ENCODE measurements at places on chromosomes 2 and 18.

GRCh38 chr2:240469239-240469636 is 33.8 kb downstream of the GPC1 start:
- no peak for DNase-seq

- no peak for DNase-seq
Measured at GRCh38 chr2:106353676-106354075, 114.5 kb downstream of the RGPD3 start.

DNA sequence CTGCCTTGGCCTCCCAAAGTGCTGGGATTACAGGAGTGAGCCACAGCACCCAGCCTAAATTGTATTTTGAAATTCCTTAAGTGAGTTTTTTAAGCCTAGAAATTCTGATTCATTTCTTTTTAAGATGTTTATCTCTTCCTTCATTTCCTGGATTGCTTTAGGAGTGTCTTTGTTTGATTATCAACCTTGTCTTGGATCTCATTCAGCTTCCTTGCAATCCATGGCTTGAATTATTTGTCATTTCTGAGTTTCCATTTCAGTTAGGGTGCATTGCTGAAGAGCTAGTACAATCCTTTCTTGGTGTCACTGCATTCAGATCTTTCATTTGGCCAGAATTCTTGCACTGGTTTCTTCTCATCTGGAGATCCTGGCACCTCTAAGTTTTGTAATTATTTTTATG is 606.4 kb upstream of the ZNF804A start:
- DNase-seq, result no peak

DNA sequence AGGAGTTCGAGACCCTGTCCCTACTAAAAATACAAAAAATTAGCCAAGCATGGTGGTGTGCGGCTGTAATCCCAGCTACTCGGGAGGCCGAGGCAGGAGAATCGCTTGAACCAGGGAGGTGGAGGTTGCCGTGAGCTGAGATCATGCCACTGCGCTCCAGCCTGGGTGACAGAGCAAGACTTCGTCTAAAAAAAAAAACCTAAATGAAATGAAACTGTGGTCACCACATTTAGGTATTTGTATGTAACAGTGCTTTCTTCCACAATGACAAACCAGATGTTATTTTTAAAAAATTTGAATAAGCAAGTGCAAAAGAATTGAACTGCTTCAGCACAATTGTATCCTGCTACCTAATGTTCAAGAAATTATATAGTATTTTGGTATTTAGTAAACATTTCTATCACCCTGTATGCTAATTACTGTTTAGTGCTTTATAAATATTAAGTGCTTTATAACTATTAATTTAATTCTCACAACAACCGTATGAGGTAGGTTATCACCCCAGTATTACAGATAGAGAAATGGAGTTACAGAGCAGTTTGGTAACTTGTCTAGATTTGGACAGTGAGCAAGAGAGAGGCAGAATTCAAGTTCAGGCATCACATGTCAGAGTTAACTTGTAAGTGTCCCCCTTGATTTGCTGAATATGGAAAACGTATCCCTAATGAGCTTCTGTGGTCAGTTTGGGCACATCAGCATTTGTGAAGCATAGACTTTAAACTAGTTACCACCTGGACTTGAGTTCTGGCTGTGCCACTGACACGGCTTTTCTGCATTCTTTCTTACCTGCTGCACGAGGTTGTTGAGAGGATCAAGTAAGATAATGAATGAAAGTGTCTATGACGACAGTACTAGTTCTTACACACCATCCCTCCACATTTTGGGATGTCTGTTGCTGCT is 14.4 kb downstream of the PHLPP1 start:
- no peak for DNase-seq

DNA sequence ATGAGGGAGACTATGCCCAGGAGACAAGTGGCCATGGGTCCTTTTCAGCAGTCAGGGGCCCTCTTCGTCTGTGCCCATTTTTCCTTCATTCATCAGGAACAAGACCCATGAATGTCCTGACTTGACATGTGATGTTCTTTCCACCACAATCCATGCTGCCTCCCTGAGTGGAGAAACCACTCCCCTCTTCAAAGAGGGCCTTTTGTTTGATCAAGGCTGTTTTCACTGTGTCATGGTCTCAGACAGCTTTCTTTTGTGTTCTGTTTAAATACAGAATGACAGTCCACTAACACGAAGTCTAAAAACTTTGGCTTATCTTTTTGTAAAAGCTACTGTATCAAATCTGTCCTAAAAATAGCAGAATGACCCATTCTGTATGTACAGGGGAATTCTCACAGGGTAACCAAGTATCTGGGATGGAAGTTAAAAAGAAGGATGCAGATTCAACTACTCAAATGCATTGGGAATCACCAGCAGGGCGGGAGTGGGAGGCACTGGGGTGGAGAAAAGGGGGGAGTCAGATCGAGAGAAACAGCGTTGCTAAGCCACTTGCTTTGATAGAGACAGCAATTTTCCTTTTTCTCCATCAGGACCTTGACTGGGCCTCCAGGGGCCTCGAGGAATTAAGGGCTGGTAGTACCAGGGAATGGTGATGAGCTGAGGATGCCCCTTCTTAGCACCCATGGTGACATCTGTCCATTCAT is 13.9 kb downstream of the LRP2 start:
- DNase-seq, result peak; percentile 89

DNA sequence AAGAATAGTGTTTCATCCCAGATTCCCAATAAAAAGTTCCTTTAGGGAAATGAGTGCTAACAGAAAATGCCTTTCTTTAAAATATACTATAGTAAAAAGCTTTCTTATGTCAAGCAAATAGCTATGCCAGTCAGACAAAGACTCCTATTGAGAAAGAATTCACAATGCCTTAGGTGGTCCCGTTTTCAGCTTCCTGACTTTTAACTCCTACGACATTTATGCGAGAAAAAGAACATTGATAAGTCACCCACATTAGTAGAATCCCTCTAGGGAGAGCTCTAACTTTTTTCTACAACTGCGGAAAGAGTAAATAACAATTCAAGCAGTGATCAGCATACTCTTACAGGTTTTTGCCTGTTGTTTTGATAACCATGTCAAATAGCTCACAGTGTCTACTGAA is 750.8 kb upstream of the ACVR2A start:
- no peak for DNase-seq

DNA sequence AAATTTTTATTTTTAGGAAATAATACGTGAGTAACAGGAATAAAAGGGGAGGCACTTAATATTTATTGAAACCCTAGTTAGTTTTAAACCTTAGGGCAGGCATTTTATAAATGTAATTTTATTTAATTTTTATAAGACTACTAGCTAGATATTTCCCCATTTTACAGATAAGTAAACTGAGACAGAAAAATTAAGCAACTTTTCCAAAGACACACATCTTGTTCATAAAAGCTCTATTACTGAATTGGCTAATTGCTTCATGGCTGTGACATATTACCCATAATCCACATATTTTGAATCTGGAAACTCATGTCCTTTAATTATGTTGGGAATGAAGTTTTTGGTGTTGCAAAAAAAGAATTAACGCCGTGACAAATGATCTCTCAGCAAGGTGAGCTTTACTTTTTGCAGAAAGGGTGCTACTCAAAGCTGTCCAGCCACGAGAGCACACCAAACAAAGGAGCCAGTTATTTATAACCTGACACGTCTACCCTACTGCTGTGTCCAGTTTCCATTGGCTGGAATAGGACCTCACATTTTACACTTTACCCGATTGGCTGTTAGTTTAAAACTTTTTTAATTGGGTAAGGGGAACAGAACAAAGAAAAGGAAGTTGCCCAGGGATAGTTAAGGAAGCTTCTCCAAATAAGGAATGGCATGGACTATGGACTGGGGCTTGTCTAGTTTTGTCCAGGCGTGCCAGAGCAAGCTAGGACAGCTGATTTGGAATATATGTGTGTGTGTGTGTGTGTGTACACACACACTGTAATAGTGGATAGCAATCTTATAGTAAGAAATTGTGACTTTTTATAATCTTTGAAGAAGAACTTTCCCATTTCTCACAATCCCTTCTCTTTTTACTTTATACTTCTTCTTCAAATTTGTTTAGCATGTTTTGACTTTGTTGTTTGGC is 54.2 kb downstream of the COMMD1 start:
- DNase-seq, result no peak

DNA sequence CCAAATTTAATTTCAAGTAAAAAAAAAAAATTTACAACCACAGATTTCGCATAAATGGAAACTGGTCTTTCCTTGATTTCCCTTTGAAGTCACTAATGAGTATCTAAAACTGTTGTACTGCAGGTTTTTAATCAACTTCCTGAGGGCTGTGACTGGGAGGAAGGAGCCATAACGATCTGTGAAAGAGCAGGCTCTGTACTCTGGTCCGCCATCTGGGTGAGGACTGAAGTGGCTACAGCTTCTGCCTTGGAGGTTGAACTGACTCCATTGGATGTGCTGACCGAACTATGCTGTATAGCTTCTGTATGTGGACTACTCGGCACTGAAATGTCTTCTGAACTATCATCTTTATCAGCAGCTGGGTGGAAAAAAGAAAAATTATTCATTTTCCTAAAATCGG is 69.3 kb upstream of the CHN1 start:
- no peak for DNase-seq

GRCh38 chr2:25494616-25495015 is 152.9 kb upstream of the DNMT3A start:
- no peak for DNase-seq

GRCh38 chr18:1015777-1016176 is 111.1 kb downstream of the ADCYAP1 start:
- no peak for DNase-seq

GRCh38 chr18:6452194-6452593 is 37.5 kb upstream of the L3MBTL4 start:
- no peak for DNase-seq

GRCh38 chr2:23614701-23615100 is 229.7 kb downstream of the KLHL29 start:
- no peak for DNase-seq

GRCh38 chr2:144798034-144798433 is 278.1 kb upstream of the ZEB2 start:
- DNase-seq, result no peak

DNA sequence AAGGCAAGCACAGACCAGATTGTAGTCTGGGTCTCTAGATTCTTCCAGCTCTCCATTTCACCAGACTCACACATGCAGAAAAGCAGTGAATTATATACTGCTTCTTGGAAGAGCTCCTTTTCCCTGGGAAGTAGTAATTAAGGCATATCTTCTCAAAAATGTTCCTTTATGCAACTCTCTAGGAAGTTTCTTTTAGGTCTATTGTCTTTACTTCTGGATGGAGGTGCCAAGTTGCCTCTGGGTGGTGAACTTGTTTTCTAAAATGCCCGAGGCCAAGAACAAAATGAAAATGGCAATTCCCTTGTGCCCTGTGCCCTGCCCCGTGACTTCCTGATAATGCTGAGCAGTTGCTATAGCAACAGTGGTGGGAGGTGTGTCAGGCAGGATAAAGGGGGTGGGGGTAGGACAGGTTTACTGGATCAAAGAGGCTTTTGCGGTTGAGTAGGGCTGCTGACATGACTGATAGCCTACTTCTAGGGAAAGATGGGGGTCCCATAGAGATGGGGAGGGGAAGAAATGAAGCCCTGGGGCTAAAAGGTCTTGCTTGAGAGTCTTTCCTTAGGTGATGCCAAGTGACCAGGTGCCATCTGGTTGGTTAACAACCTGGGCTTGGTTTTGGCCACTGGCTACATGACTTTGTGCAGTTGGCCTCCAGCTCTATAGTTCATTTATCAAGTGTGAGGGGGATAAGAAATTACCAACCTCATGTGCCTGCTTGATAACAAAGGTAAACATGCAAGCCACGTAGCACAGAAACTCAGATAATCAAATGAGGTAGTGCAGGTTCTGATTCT is 11.8 kb downstream of the IGFBP2 start:
- no peak for DNase-seq

GRCh38 chr2:232325324-232326273 is 53.0 kb upstream of the ALPP start:
- peak; percentile 33 for DNase-seq

DNA sequence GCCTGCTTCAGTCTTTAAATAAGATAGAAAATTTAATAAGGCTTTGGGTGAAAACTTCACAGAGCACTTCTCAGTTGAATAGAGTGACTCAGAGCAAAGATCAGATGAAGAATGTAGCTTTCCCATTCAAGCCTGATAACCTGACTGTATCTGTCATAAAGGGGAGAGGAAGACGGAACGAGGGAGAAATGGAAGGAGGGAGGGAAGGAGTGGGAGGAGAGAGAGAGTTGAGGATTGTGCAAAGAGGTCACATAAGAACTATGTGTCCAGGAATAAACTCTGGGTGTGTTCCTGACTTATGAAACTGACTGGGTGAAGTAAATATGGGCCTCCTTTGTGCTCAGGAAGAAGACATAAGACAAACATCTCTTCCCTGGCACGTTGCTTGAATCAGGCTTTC is 385.5 kb downstream of the LPIN1 start:
- no peak for DNase-seq

GRCh38 chr2:43424262-43425207 is 171.3 kb downstream of the THADA start:
- DNase-seq, result no peak

DNA sequence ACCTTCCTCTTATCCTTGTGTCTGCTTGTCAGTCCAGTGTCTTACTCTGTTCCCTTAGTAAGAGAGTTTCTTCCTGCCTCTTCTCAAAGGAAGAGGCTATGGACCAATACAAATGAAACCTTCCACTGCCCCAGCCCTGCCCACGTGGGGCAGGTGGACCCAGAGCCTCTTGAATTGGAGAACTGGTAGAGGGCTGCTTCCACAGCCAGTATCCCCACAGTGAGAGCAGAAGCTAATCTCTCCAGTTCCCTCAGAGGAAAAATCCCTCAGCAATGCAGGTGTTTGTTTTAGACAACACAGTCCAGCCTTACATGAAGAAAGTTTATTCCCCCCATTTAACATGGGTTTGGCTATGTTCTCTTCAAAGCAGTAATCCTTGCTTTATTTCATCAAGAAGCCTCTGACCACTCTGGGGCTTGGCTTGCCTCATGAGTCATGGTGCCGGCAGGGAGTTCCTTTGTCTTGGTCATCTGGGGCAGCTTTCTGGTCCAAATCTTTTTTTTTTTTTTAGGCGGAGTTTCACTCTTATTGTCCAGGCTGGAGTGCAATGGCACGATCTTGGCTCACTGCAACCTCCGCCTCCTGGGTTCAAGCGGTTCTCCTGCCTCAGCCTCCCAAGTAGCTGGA is 6.5 kb upstream of the CYBRD1 start:
- DNase-seq, result no peak

DNA sequence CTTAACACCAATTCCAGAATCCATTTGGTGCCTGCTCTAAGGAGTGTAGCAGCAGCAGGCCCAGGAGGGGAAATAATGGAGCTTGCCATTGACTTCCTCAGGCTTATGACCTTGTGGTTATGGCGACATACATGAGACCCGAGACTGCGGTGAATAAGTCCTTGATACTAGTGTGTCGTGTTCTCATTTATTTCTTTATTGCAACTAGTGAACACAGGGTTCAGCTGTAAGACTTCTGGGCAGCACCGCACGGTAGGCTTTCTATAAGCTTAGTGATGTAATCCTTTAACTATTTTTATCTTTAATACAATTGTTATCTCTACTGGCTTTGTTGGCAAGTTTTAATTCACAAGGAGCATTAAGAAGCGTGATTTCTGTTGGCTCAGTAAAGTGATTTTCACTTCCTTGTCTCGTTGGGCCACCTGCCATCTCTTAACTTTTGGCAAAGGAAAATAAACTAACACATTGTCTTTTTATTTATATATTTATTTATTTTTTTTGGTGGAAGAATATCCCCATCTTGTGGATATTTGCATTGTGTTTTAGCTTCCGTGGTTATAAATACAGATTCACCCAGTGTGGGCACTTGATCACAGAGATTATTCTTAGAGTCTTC is 139.8 kb downstream of the LTBP1 start:
- peak; percentile 5 for DNase-seq

Data from globus pallidus (tissue), 1 donor.